ENCODE measurements at places on chromosomes 4 and X.

DNA sequence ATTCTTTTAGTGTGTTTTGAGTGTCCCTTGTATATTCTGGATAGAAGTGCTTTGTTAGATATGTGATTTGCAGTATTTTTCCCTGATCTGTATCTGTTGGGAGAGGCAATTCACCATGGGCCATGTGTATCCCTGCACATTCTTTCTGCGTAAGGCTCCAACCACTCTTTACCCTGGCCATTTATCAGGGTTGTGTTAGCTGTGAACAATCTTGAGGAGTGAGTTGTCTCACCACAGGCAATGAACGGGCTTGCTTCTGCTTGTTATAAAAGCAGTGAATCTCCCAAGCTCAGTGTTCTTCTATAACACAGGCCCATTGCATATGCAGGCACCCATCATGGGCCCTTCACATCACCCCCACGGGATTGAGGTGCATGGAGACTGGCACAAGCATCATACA is 18.9 kb upstream of the SMIM10 start:
- peak; percentile 27 for DNase-seq

- DNase-seq: no peak
Observed at GRCh38 chr4:13367244-13367643, 116.9 kb downstream of the RAB28 start.

GRCh38 chrX:41781500-41781899 is 57.5 kb downstream of the GPR82 start:
- peak; percentile 32 for DNase-seq

- no peak for DNase-seq
Observed at GRCh38 chr4:48103483-48104139, 30.4 kb downstream of the TXK start.

DNA sequence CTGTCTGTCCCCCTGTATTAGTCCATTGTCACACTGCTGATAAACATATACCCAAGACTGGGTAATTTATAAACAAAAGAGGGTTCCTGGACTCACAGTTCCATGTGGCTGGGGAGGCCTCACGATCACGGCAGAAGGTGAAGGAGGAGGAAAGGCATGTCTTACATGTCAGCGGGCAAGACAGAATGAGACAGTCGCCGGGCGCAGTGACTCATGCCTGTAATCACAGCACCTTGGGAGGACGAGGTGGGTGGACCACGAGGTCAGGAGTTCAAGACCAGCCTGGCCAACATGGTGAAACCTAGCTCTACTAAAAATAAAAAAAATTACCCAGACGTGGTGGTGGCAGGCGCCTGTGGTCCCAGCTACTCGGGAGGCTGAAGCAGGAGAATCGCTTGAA is 24.7 kb downstream of the IL3RA start:
- no peak for DNase-seq

DNA sequence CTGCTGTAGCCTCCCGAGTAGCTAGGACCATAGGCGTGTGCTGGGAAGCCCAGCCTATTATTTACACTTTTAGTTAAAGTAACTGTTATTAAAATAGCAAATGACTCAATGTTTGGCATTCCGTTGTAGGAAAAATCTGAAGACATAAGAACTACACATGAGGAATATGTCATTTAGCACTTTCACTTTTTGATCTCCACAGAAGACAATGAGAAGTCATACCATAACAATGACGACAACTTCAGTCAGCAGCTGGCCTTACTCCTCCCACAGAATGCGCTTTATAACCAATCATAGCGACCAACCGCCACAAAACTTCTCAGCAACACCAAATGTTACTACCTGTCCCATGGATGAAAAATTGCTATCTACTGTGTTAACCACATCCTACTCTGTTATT is 6.7 kb downstream of the GPR34 start:
- DNase-seq: peak; percentile 7

- DNase-seq: no peak
Observed at GRCh38 chr4:54843946-54844345, 186.2 kb downstream of the KIT start.

DNA sequence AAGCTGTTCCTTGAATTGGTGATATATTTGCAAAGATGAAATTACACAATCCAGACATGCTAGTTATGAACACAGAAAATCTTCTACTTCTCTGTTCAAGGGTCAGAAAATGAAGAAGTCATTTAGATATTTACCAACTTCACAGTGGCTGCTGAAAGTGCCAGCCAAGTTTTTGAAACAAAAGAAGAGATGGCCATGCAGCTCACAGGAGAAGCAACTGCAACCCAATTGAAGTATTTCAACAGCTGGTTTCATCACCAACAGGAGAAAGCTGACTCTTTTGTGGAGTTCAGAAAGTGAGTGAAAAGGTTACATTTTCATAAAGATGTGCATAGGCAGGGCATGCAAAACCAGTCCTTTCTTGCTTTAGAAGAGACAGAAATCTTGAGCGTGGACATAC is 70.1 kb upstream of the LSM6 start:
- no peak for DNase-seq
